SW 1271 (cell line): ENCODE measurements at places on chromosomes 6 and 20.
A peak's percentile ranks its signal among the peaks of the same experiment; 100 is the strongest.

DNA sequence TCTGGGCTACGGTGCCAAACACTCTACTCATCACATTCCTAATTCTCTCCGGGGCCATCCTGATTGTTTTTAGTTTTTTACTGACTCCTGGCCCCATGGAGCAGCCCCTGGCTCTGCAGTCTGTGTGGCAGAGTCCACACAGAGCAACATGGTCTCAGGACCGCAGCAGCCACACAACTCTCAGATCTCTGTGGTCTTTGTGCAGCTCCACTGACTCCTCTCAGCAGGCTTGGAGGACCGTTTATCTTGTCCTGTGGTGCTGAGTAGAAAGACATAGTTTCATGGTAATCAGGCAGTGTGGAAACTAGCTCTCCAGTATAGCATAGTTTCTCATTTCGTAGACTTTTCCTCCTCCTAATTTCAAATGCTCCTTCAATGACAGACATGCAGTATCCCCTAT is 168.4 kb downstream of the EDN1 start:
- no peak for DNase-seq

- DNase-seq, result no peak
These were observed 17.4 kb upstream of the SDHAF4 start for GRCh38 chr6:70549327-70549726.

GRCh38 chr20:39106791-39107190 is 144.6 kb downstream of the DHX35 start:
- DNase-seq, result no peak

- no peak for DNase-seq
These were observed 58.2 kb downstream of the NFATC2 start for GRCh38 chr20:51484141-51484815.

DNA sequence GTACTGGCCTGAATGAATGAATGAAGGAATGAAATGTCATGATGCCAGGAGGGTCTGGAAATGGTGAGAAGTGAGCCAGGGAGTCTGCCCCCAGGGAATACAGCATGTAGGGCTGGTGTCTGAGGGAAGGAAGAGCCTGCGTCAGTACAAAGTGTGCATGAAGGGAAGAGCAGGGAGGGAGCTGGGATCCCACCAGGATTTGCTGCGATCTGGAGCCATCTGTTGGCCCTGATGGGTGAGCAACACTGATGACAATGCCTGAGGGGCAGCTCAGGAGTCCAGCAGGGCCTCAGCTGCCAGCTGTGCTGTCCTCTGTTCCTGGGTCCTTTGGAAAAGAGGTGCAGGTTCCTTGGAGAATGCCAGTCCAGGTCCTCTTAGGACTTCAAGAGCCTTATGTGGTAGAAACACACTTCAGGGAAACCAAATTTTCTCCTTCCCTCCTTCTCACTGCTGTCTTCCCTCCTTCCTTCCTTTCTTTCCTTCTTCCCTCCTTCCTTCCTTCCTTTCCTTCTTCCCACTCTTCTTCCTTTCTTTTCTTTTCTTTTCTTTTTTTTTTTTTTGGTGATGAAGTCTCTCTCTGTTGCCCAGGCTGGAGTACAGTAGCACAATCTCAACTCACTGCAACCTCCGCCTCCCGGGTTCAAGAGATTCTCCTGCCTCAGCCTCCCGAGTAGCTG is 11.5 kb downstream of the BPI start:
- DNase-seq, result peak; percentile 18

DNA sequence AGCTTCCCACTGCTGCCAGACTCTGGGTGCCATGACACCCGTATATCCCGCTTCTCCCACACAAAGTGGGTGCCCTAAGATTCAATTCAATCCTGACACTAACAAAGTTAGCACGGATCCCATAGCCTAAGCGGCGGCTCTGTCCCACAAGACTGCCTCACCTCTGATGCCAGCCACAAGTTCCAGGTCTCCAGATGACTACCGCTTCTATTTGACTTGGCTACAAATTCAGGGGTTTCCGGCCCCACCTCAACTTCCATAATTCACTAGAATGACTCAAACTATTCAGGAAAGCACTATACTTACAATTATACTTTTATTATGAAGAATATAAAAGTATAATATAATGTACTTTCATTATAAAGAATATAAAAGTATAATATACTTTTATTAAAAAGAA is 24.8 kb upstream of the SLC22A23 start:
- DNase-seq, result no peak

- no peak for DNase-seq
These were observed 19.1 kb upstream of the AAR2 start for GRCh38 chr20:36217226-36217625.

- no peak for DNase-seq
These were observed 85.9 kb downstream of the SMLR1 start for GRCh38 chr6:130913120-130913519.

DNA sequence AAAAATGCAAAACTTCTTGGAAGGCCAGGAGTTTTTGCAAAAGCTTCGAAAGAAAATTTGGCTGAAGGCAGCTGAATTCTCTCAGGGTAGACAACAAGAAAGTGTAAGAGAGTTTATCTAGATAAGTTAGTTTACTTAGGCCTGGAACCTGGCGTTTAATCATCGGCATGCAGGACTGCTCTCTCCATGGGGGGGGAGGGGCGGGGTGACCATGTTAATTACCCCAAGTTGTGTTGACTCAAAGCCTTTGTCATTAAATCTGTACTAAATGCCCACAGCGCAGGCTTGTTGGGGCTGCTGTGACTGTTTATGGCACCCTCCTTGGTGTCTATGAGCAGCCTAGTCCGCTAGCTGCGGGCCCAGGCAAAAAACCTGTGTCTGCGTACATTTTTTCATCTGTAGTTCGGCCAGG is 20.1 kb upstream of the ZNF451 start:
- no peak for DNase-seq

GRCh38 chr6:169510871-169511270 is 191.0 kb downstream of the WDR27 start:
- no peak for DNase-seq

DNA sequence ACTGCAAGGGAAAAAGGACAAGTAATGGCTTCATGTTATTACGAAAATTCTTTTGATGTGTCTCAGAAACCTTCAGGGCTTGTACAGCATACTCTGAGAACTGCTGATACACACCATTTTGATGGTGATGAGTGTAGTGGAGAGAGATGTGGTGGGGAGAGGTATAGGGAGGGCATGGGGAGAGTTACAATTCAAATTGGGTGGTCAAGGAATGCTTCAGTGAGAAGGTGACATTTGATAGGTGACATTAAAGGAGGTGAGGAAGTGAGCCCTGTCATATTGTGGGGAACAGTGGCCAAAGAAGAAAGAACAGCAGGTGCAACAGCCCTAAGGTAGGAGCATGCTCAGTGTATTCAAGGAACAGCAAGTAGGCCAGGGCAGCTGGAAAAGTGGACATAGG is 318.9 kb downstream of the CLIC5 start:
- no peak for DNase-seq

DNA sequence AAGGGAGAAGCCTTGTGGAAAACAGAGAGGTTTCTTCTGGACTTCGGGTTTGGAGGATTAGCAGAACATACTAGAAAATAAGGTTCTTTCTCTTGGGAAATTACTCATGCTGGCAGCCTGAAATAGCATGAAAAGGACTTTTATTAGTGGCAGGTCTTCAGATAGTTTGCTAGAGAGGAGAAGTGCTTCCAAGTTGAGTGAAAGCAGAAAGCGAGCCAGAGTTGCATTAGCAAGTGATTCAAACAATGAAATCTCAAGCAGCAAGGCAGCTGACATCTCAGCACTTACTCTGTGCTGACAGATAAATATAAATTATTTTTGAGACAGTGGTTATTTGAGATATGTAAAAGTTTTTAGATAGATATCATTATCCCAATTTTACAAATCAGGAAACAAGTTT is 91.9 kb downstream of the PLCB4 start:
- DNase-seq, result no peak

DNA sequence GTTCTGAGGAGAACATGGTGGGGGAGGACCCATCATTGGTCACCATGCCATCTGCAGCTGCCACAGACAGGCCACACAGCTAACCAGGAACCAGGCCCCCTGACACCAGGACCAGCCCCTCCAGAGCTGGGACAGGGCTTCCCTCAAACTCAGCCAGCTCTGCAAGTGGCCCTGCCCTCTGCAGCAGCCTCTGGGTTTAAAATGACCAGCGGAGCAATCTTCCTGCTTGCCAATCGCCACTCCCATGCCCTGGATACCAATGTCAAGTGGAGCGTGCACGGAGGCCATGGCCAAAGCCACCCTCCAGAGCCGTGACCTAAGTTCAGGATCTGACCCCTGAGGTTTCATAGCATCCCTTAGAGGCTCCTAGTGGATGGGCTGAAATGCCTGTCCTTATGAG is 199.4 kb downstream of the SYNDIG1 start:
- no peak for DNase-seq

- no peak for DNase-seq
These were observed 6.5 kb upstream of the DST start for GRCh38 chr6:56649053-56649769.

GRCh38 chr6:41442800-41443501 is 103.2 kb upstream of the FOXP4 start:
- no peak for DNase-seq
